ENCODE measurements at places on chromosomes 7 and 10. TPM values are rescaled to one million over a fixed set of nuclear protein-coding genes. Genes with fewer than 3 reads are reported as not detected.

- peak; percentile 75 for DNase-seq
Observed at GRCh38 chr7:40232242-40232893, 97.6 kb downstream of the SUGCT start.

DNA sequence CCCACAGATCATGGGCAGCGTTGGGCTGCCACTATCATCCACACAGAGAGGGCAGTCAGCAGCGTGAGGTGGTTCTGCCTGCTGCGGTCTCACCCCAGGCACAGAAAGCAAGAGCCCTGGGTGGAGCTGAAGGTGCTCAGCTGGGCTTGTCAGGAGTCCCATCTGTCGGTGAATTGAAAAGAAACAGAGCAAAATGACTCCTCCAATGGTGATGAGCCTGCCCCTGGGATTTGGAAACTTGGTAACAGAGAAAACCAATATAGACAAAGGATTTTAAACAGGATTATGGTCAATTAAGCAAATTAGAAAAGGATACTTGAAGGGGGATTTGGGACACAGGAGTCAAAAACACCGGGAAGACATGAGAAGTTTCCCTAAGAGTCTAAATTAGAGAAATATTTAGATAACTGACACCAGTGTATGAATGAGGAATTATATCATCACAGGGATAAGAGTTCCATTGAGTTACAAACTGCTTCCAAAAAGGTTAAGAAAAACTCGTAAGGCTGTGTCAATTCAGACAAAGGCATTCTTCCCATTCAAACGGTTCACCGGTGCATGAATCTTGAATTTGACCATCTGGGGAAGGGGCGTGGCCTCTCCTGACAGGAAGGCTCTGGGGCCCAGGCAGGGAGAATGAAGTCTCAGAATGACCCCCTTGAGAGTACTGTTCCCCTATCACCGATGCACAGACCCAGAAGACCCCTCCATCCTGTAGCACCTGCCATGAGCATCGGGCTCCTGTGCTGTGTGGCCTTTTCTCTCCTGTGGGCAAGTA is 70.0 kb upstream of the PRSS58 start:
- DNase-seq: no peak

DNA sequence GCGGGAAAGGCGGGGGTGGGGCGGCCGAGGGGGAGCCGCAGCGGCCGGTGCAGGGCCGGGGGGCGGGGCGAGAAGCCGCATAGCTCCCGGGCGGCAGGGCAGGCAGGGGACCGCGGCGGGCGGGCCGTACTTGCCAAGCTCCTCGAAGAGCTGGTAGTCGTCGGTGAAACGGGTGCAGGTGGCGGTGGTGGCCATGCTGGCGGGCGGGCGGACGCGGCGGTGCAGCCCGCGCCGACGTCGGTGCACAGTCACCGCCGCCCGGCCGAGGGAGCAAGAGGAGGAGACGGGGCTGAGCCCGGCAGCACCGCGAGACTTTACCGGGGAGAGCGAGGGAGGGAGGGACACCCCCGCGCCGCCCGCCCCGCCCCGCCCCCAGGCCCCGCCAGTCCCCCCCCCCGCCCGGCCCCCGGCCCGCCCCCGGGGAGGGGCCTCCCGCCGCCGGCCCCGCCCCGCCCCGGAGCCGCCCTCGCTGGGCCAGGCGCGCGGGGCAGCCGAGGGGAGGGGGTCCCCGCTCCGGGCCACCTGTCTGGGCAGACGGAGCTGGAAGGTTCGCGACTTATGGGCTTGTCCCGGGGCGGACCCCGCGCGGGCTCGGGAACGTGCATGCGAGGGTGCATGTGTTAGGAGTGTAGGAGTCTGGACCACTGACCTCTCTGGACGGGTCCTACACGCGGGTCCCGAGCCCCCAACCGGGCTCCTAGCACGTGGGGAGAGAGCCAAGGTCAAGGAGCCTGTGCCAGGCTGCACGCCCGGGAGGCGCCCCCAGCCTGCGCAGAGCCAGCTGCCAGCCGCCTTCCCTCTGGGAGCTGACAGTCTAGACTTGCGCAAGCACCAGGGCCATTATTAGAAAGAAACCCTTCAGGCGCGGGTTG is at the start of gene CAMK2G:
CAMK2G (minus strand) TSS at position 289 of the 872 bp plus-strand sequence; CDS start at position 195, 94 bp downstream.
- peak; percentile 84 for DNase-seq

DNA sequence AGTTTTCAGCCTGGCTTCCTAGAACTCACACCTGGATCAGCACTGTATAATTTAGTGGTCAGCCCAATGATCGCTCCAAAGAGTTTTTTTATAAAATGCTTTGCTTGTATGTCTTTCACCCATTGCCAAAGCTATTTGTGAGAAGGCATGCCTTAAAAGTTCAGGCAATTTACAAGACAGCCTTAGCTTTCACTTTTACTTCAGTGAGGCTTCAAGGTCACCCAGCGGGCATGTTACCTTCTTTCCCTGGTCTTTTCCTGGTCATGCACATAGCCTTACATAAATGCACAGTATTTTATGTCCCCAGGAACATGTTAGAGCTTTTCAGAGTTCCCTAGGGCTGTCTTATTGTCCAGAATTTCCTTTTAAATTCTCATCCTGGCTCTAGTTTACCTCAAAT is 179.9 kb upstream of the TMEM72 start:
- no peak for DNase-seq

- DNase-seq: no peak
Observed at GRCh38 chr10:128962182-128962581, 504.9 kb upstream of the MGMT start.

The PHTF2 gene
- polyA plus RNA-seq: 7.2 TPM

The KIAA1217 gene
- polyA plus RNA-seq: 13.0 TPM

All from lung (tissue), 17 donors.